ENCODE measurements at places on chromosomes 12 and 14.

DNA sequence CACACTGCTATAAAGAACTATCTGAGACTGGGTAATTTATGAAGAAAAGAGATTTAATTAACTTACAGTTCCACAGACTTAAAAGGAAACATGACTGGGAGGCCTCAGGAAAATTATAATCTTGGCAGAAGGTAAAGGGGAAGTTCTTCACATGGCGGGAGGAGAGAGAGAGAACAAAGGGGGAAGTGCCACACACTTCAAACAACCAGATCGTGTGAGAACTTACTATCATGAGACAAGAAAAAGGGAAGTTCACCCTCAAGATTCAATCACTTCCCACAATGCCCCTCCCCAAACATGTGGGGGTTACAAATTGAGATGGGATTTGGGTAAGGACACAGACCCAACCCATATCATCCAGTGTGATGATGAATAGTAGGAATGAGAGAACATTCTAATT, 366.5 kb downstream of the LRFN5 start:
- H3K4me1 ChIP-seq, result no peaks in the 10 kb centered on the region
- no peaks in the 10 kb centered on the region for H3K36me3 ChIP-seq
- no peak for DNase-seq
- H3K4me3 ChIP-seq, result no peak overlapping the region

GRCh38 chr14:34593740-34594375, 36.1 kb downstream of the SNX6 start:
- no peak overlapping the region for H3K4me3 ChIP-seq
- no peaks in the 10 kb centered on the region for H3K27me3 ChIP-seq
- peaks cover 75% of the 10 kb centered on the region for H3K36me3 ChIP-seq
- no peaks in the 10 kb centered on the region for H3K4me1 ChIP-seq
- DNase-seq, result no peak
- no peak overlapping the region for H3K27ac ChIP-seq

DNA sequence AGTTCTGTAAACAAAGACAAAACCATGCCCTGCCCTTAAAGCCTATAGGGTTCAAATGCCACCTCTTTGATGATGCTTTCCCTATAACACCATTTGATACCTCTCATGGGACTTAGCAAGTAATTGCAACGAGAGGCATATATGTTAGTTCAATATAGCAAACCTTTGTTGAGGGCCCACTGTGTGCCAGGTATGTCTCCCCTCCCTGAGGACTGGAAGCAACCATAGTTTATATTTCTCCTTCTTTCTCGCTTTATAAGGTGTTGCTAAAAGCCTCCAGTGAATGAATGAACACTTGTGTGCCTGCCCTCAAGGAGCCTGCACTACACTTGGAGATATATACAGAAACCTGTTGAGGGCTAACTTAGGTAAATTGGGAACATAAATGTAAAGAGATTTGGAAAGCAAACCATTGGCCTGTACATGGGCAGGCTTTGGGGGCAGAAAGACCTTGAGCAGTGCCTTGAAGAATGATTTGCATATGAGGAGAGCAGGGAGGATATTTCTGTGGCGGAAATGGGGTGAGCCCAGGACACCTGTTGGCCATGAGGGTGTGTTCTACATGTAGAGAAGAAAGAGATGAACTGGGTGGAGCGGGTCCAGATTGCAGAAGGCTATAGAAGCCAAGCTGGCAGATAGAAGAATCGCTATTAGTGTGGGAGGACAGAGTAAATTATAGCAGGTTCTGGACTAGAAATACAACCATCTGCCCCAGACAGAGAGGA, 1.8 kb upstream of the CKAP4 start:
- H3K4me3 ChIP-seq, result no peak overlapping the region
- H3K27me3 ChIP-seq, result no peaks in the 10 kb centered on the region
- peak overlapping the region; percentile 80 for H3K27ac ChIP-seq
- peaks cover 29% of the 10 kb centered on the region for H3K4me1 ChIP-seq
- no peak for DNase-seq

DNA sequence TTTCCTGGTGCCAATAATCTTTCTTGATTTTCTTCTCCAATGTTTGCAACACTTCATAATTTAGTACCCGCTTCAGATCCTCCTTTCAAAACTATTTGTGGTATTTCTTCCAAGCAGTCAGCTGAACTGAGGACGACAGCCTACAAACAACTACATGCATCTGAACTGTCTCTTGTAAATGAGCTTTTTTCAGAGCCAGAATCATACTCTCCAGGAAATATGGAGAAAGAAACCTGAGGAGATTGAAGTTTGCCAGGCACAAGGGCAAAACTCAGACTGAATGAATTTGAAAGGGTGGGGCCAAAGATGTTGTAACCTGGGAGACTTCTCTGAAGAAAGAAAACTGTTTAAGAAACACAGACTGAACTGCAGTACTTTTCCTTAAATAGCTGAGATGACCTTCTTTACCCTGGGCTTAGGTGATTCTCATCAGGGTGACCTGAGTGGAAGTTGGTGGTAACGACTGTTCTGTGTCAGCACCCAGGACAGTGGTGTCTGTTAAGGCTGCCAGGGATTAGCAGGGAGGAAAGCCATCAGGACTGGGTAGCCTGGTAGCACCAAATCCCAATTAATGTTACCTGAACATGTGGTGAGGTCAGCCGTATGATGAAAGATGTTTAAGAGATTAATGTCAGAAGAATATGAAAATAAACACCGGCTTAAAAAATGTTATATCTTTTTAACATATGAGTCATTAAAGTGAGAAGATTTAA, 95.0 kb downstream of the TGFB3 start:
- no peaks in the 10 kb centered on the region for H3K27me3 ChIP-seq
- no peak for DNase-seq
- no peak overlapping the region for H3K4me3 ChIP-seq
- no peaks in the 10 kb centered on the region for H3K4me1 ChIP-seq
- H3K36me3 ChIP-seq, result peaks cover 4% of the 10 kb centered on the region

DNA sequence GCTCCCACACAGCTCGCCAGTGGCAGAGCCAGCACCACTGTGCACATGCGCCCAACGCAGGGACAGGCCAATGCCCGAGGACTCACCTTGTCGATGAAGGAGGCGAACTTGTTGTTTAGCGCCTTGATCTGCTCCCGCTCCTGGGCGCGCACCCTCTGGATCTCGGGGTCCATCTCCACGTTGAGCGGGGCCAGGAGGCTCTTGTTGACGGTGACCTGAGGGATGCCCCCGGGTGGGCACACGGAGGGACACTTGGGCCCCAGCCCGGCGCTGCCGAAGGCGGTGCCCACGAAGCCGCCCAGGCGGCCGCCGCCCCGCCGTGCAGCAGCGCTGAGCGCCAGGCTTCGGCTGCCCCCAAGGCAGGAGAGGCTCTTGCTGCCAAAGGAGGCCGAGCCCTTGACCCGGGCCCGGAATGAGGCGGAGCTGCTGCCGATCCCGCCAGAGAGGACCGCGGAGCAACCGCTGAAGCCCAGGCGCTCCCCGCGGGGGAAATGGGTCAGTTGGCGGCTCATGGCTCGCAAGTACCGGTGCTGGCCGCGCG, at the start of gene KRT72:
Gene KRT72, minus strand, starts transcription at position 523 of the 541 bp plus-strand sequence. Its CDS starts 11 bp downstream, at position 512.
- peaks cover 10% of the 10 kb centered on the region for H3K27me3 ChIP-seq
- H3K36me3 ChIP-seq, result no peaks in the 10 kb centered on the region
- no peak within 1 kb of the TSS for H3K4me3 ChIP-seq
- no peak for DNase-seq

DNA sequence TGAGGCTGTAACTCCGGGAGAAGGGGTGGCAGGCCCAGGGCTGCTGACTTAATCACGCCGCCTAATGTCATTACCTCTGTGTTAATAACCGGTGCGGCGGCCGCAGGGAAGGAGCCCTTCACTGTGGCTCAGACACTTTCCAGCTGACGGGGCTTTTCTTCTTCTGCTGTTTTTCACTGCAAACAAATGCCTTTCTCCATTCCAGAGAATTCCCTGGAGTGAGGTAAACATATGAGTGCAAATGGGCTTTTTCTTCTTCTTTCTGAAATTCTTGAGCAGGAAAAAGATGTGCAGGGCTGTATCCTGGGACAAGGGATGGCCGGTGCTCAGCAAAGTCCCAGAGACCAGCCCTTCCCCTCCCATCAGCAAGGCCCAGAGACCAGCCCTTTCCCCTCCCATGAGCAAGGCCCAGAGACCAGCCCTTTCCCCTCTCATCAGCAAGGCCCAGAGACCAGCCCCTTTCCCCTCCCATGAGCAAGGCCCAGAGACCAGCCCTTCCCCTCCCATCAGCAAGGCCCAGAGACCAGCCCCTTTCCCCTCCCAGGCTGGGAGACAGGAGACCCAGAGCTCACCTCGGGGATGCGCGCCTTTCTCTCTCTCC, 33.4 kb upstream of the FAM181A start:
- no peak overlapping the region for H3K4me3 ChIP-seq
- DNase-seq, result no peak
- H3K4me1 ChIP-seq, result no peaks in the 10 kb centered on the region
- H3K27ac ChIP-seq, result no peak overlapping the region
- no peaks in the 10 kb centered on the region for H3K36me3 ChIP-seq

- DNase-seq, result no peak
- no peak overlapping the region for H3K4me3 ChIP-seq
- no peak overlapping the region for H3K27ac ChIP-seq
- H3K36me3 ChIP-seq, result no peaks in the 10 kb centered on the region
- H3K27me3 ChIP-seq, result peaks cover 1% of the 10 kb centered on the region
- no peaks in the 10 kb centered on the region for H3K4me1 ChIP-seq
These were observed 6.0 kb upstream of the SLC24A4 start for GRCh38 chr14:92316937-92317336.

GRCh38 chr12:3002646-3003045, 43.4 kb downstream of the TEAD4 start:
- no peaks in the 10 kb centered on the region for H3K36me3 ChIP-seq
- no peak overlapping the region for H3K27ac ChIP-seq
- no peak overlapping the region for H3K4me3 ChIP-seq
- no peaks in the 10 kb centered on the region for H3K27me3 ChIP-seq
